Stimulated activated naive CD8-positive, alpha-beta T cell treated with anti-CD3 and anti-CD28 coated beads, Interleukin-15, Interleukin-2, amounts not matched to agents 100 U/mL and 50 U/mL, for 24 hours (primary cell): ENCODE measurements at places on chromosomes 6 and 20.

GRCh38 chr6:135231469-135231844 lies 50.3 kb downstream of the MYB start:
- DNase-seq: no peak

GRCh38 chr20:24158281-24158680 lies 169.7 kb upstream of the GGTLC1 start:
- no peak for DNase-seq

DNA sequence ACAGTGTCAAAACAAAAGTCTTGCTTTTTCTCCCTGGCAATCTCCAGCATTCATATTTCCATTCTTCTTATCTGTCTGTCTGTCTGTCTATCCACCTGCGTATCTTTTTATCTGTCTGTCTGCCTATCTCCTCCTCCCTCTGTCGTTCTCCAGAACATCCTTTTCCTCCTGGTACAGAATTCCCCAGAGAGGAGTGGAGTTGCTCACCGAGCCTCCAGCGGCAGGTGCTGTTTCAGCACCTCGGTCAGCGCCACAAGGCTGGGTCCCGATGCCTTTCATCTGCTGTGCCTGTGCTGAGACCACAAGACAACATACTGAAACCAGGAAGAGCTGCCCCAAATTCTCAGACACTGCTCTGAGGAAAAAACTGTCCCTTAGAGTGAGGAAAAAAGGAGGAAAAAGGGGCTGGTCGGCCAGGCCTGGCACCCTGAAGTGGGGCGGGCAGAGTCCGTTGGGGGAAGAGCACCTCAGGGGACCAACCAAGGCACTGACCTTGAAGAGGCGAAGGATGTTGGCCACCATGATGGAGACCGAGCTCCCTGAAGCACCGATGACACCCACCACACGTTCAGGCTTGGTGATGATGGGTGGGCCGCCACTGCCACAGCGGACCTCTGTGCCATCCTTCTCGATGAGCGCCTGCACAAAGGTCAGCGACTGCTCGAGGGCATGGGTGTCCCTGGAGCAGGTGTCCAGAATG lies 13.3 kb downstream of the GRM4 start:
- DNase-seq: peak; percentile 51

GRCh38 chr20:15446373-15446772 lies 1109.0 kb upstream of the FLRT3 start:
- DNase-seq: no peak

- no peak for DNase-seq
Measured at GRCh38 chr6:167565388-167565787, 240.5 kb downstream of the TTLL2 start.

- DNase-seq: no peak
Measured at GRCh38 chr20:34461779-34462087, 54.5 kb upstream of the DYNLRB1 start.

DNA sequence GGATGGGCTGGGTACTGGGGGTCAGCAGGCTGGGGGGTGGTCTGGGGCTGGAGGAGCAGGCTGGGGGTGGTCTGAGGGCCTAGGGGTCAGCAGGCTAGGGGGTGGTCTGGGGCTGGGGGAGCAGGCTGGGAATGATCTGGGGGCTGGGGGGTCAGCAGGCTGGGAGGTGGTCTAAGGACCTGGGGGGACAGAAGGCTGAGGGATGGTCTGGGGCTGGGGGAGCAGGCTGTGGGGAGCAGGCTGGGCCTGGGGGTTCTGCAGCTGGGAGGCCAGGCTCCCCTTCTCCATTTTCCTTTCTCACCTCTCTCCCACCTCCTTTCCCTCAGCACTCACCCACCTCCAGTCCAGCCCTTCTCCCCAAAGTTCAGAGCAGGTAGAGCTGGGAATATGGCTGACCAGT lies 114.2 kb downstream of the PSMB1 start:
- no peak for DNase-seq

- no peak for DNase-seq
Measured at GRCh38 chr20:2585811-2586210, 49.4 kb downstream of the TMC2 start.

DNA sequence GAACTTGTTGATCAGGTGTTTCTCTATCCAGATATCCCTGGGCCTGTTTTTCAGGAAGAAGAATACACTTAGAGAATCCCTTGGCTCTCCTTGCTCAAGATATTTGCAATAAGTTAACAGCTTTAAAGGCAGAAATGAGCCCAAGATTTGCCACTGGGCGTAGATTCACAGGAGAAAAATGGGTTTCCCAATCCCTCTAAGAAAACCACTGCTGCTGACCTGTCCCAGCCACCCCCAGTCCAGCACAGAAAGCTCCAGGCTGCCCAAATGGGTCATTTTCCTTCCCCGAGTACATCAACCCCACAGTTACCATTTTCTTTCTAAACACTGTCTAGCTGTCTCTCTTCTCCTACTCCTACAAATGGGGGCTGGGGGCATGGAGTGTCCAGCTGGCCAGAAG lies 67.3 kb downstream of the ANKRD60 start:
- DNase-seq: no peak

- no peak for DNase-seq
Measured at GRCh38 chr20:40993794-40994540, 34.7 kb upstream of the TOP1 start.

DNA sequence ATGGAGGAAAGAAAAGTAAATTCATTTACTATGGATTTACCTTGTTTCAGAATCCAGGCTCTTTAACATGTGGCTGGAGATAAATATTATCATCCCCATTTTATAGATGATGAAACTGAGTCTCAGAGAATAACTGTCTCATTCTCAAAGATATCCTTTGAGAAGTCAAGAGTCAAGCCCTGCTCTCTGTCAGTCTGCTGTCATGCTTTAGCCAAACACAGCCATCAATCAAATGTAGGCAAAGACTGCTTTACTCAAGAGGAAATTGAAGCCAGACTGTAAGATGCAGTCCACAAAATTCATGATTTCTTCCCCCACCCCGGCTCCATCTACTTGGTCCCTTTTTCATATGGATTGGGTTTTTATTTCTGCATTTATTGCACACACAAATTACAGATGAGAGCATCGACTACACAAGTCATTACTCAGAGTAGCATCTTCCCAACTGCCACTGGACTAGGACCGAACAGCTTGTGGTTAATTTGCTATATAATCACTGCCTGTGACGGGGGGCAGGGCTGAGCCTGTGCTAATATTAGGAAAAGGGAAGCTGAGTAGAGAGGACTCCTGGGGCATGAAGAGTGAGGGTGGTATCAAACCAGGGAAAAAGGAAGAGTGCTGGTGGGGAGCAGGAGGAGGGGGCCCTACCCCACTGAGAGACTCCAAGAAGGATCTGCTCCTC lies 102.7 kb upstream of the TOP1 start:
- no peak for DNase-seq

DNA sequence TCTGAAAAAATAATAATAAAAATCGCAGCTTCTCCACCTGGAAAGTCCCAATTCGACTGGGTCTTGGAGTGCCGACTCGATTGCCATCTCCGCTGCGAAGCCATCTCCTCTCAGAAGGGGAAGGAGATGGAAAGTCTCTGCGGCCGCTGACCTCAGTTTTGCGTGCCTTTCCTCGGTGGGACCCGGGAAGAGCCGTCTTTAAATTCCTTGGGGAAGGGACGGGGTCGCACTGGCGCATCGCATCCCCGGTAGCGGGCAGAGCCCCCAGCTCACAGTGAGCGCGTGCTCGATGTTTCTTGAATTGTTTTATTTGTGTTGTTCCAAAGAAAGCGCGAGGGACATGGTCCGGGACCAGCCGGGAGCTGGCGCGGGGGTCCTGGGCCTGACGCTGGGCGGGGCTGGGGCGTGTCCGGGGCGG lies 270 bp upstream of the TIAM2 start:
- DNase-seq: no peak

- no peak for DNase-seq
Measured at GRCh38 chr20:19274412-19275015, 62.1 kb downstream of the SLC24A3 start.

DNA sequence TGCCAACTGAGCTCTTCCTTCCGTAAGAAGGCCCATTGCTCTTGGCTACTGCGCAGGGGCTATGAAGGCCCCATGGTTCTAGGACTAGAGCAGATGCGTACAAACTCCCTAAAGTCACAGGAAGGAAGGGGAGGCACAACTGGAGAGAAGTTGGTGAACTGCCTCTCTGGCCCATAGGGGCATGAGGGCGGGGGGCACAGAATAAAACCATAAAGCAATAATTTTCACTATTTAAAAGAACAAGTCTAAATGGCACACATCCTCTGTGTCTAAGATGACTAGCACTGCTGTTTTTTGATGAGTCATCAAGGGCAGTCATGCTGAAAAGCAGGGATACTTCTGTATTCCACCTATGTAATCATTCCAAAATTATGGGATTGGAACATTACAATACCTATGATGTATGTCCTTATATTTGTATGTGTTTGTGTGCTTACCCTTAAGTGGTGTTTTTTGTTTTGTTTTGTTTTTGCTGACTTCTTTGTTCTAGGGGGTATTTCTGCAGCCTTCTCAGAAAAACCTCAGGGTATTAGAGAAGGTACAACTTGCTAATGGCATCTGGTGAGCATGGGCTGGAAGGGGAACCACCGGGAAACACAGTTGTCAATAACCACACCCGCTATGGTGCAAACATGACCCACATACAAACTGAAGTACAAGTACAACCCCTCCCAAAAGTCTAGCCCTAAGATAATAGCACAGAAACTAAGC lies 36.9 kb downstream of the B4GALT5 start:
- DNase-seq: peak; percentile 25

DNA sequence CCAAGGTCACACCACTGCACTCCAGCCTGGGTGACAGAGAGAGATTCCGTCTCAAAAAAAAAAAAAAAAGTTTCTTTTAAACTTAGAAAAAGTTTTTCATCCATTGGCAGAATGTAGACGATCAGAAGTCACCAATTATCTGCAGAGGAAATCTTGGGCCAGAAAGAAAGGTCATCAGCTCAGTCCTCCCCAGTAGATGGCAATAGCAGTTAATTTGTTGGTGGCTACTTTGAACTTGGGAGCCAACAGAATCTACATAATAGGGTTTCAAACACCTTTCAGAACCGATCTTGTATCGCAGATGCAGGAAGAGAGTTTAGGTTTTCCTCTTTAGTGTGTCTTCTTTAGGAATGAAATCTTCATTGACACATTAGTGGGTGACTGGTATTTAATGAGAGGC lies 41.7 kb downstream of the LBP start:
- no peak for DNase-seq

- DNase-seq: no peak
Measured at GRCh38 chr6:37559501-37559900, 59.8 kb upstream of the CCDC167 start.

DNA sequence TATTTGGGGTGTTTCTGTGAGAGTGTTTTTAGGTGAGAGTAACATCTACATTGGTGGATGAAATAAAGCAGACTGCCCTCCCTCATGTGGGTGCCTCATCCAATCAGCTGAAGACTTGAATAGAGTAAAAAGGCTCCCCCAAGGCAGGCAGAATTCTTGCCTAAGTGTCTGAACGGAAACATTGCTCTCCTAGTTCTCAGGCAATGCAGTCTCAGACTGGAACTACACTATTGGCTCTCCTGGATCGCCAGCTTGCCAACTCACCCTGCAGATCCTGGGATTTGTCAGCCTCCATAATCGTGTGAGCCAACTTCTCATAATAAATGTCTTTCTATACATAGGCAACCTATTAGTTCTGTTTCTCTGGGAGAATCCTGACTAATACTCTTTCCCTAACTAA lies 5.5 kb upstream of the TMEM170B start:
- DNase-seq: no peak

DNA sequence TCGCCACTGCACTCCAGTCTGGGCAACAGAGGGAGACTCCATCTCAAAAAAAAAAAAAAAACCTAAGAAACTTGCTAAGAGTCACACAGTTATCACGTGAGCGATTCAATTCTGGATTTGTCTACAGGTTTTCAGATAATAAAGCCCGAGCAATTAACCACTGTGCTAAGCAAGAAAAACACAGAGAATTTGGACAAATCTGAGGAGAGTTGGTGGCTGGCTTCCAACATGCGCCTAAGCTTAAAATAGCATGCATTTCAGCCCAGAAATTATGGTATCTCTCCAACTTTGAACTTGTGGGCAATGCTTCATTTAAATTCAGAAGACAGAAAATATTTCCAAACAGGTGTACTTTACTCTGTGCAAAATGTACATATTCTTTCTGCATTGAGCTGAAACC lies 232.9 kb downstream of the TSHZ2 start:
- DNase-seq: no peak

- DNase-seq: no peak
Measured at GRCh38 chr6:81075974-81076373, 676.5 kb downstream of the TENT5A start.

- no peak for DNase-seq
Measured at GRCh38 chr6:167668019-167668753, 158.5 kb upstream of the AFDN start.

DNA sequence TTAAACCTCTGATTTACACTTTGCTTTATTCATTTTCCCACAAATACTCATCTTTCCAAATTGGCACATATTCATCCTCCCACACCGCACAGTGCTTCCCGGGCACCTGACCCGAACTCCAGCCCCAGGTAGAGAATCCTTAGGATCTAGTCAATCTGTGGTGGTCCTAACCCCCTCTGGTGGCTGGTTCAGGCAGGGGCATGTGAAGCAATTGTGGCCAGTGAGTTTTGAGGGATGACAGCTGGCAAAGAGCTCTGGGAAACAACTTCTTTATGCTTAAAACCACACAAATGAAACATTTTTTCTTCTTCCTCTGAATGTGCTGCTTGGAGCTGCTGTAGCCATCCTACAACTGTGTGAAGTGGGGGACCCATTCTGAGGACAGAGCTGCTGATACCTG lies 54.7 kb downstream of the ELOVL5 start:
- DNase-seq: peak; percentile 29

GRCh38 chr20:52056203-52057062 lies 135.1 kb downstream of the ZFP64 start:
- no peak for DNase-seq

DNA sequence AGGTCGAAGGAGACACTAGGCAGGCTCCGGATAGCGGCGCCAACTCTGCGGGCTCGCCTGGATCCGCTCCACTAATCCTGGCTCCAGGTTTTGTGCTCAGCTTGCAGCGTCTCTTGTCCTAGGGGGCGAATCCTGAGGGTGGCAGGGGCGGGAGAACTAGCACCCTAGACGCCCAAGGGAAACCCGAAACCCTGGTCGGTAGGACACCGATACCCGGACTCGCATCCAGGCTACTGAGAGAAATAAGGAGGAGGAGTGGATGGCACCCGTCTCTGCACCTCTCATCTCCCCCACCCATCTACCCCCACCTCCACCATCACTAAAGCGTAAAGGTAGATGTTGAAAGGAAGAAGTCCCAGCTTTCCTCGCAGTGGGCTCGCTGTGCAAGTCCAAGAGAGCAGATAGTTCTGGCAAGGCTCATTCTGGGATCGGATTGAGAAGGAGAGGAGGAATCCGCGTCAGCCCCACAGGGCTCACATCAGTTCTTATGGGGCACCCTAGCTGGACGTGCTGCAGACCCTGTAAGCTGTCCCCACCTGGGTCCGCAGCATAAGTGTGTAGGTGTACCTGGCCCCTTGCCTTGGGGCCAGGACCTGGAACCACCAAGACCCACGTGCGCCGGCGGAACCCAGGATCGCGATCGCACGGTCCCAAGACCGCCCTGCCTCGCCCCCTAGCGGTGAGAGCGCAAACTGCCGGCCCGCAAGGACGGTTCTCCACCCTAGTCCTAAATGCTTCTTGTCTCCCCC lies 6.9 kb downstream of the SLC32A1 start:
- peak; percentile 91 for DNase-seq
